ENCODE measurements at places on chromosomes 7 and 10.

DNA sequence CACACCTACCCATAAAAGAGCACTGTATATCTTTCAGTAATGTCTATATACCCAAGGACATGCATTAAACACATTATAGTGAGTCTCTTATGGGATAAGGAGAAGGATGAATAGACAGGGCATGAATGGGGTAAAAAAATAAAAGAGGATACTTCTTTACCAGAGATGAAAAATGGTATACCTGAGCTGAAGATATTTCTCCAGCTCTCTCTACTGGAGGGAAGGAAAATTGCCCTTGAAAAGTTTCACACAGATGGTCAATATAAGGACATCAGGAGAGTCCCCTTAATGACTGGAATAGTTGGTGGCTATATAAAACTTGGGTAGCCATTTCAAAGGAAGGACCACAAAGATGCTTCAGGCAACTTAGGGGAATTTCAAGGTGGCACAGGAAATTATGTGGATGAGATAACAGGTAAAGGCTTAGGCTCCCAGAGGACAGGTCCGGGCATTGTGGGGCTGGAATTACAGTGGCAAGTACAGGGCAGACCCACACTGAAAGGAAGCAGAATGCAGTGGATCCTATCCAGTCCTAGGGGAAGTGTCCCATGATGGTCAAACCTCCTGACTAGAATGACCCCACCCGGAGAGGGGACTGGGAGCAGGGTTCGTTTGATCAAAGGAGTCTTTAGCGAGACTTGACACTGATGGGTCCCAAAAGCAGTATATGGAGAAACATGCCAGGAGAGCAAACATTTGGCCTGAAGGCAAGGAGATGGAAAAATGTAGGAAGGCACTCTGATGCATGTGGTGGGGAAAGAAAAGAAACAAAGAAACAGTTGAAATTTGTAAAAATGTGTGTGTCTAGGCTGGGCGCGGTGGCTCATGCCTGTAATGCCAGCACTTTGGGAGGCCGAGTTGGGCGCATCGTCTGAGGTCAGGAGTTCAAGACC lies 35.6 kb downstream of the PLAU start:
- no peak for DNase-seq

DNA sequence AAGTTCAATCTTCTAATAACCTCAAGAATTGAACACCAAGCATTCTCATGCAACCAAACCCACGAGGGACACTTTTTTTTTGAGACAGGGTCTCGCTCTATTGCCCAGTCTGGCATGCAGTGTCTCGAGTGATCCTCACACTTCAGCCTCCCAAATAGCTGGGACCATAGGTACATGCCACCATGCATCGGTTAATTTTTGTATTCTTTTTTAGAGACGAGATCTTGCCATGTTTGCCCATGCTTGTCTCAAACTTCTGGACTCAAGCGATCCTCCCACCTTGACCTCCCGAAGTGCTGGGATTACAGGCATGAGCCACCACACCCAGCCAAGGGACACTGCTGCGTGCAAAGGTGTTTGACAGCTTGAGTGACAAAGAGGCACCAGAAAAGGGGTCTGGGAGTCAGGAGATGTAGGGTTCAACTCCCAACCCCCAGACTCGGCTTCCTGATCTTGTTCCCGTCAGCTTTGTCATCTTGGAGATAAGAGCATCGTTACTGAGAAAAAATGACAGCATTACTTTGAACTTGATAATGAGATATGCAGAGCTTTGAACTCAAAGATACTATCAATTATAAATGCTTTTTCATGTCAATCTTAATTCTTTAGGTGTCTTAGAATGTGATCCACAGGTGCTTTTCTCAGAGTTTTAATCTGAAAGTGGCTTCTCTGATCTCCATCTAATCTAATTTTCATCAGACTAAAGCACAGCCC lies 1.6 kb upstream of the CYTH3 start:
- DNase-seq = no peak

DNA sequence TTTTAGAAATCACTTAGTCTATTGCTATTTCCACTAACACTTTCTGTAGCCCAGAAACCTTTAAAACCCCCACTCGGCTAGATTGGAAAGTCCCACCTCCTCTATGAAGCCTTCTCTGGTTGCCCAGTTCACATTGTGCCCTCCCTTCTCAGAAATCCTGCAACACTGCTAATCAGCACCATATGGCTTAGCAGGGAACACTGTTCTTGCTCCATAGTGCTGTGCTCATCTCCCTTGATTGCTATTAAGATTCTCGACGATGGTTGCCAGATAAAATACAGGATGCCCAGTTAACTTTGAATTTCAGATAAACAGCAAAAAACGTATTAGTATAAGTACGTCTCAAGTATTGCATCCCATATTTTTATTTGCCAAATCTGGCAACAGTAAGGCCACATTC lies 40.1 kb upstream of the XPNPEP1 start:
- no peak for DNase-seq

GRCh38 chr7:158055726-158056510 lies 531.7 kb downstream of the PTPRN2 start:
- no peak for DNase-seq

- no peak for DNase-seq
These were observed 122.3 kb upstream of the LYZL2 start for GRCh38 chr10:30751678-30752331.

- no peak for DNase-seq
These were observed 44.8 kb downstream of the MALSU1 start for GRCh38 chr7:23343806-23344475.

- no peak for DNase-seq
These were observed 84.2 kb downstream of the STRA8 start for GRCh38 chr7:135317676-135318325.

DNA sequence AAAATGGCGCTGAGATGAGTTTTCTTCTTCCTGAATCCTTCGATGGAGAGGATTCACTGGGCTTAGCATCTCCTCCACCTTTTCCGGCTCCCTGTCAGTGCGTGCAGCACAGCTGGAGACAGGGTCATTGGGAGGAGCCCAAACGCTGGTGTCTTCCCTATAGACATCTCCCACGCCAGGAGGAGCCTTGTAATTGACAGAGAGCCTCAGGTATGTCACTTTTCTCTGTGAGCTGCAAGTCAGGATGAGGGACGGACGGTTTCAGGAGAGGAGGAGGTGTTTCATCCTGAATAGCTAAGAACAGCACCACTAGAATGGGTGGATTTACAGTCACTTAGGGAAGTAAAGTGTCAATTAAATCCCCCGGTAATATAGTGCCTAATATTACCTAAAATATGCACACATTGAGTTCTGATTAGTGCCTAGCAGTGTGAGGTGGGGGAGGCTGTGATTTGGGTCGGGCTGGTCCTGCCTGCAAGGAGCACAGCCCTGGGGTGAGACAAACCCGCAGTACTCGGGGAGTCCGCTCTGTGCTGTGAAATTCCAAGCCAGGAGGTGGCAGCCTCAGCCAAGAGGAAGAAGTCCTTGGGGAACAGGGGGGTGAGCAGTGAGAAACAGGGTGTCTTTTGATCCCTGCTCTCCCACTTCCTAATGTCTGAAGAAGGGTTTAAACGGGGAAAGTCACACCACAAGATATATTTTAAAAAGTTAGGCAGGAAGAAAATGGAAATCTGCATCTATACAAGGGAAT lies 28.2 kb downstream of the IL15RA start:
- no peak for DNase-seq

DNA sequence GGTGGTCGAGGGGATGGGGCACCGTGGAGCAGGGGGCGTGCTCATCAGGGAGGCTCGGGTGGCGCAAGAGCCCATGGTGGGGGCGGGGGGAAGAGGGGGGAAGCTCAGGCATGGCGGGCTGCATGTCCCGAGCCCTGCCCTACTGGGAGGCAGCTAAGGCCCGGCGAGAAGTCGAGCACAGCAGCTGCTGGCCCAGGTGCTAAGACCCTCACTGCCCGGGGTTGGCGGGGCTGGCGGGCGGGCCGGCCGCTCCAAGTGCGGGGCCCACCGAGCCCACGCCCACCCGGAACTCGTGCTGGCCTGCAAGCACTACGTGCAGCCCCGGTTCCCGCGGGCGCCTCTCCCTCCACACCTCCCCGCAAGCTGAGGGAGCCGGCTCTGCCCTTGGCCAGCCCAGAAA lies 55.0 kb upstream of the FAM171A1 start:
- no peak for DNase-seq

- DNase-seq = no peak
These were observed 345.9 kb upstream of the SHH start for GRCh38 chr7:156158213-156158612.

DNA sequence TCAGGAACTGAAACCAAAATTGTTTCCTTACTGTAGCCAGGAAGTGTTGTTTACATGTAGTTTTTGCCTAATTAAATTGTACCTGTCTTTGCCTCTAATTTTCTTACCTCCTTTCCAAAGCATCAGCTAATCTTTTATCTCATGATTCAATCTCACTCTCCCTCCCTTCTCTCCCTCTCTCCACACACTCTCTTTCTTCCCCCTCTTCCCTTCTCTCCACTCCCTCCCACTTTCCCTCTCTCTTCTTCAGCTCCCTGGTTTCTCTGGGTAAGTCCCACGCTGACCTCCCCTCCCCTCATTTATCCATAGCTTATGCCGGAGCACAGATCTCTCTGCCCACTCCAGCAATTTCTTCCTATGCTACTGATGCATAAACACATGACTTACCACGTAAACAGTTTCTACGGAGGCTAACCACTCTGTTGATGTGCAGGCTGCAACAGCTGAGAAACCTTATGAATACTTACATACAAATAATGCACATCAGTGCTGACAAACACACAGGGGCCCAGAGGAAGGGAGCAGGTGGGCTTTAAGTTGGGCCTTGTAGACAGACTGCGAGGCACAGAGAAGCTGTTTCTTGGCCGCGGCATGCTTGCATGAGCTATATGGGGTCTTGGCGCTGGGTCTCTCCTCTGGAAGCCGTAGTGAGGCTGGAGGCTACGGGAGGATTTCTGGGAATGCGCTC lies 174.4 kb upstream of the PLXNA4 start:
- no peak for DNase-seq

GRCh38 chr7:27523321-27523720 lies 139.4 kb downstream of the HIBADH start:
- DNase-seq = no peak

- no peak for DNase-seq
These were observed 82.9 kb upstream of the AFAP1L2 start for GRCh38 chr10:114486938-114487814.

DNA sequence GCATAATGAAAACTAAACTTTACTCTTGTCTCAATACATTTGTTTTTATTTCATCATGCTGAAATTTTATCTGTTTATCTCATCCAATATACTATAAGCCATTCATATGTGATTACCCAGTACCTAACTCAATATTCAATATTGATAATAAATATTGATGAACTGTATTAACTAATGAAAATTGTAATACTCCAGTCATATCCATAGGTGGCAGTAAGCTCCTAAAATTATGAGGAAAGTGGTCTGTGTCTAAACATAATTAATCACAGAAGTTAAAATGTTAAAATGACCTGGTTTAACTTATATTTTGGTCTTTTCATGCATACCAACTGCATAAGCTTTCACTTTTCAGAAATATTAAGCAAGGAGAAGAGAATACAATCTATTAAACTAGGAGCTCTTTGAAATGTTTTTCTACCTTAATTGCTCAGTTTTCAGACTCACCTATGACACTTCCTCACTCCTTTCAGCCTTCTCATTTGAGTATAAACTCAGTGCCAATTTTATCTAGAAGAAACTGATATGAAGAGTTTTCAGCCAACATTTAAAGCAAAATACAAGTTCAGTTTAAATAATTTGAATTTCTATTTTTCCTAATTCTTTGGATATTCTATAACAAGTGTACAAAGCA lies 30.5 kb upstream of the VWDE start:
- DNase-seq = no peak

GRCh38 chr7:20191391-20191869 lies 25.8 kb downstream of the MACC1 start:
- no peak for DNase-seq

- DNase-seq = no peak
These were observed 15.1 kb upstream of the CYP3A5 start for GRCh38 chr7:99694912-99695304.

- DNase-seq = no peak
These were observed 6.3 kb downstream of the ACTL6B start for GRCh38 chr7:100649826-100650565.

DNA sequence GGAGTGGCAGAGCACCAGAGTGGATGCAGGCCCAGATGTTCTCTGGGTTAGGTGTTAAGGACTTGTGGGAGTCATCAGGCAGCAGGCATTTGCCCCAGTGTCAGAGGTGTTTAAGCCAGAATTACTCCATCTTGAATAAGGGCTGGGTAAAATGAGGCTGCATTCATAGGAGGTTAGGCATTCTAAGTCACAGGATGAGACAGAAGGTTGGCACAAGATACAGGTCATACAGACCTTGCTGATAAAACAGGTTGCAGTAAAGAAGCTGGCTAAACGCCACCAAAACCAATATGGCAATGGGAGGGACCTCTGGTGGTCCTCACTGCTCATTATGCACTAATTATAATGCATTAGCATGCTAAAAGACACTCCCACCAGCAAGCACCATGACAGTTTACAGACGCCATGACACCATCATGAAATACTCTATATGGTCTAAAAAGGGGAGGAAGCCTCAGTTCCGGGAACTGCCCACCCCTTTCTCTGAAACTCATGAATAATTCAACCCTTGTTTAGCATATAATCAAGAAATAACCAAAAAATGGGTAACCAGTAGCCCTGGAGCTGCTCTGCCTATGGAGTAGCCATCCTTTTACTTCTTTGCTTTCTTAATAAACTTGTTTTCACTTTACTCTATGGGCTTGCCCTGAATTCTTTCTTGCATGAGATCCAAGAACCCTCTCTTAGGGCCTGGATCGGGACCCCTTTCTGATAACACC lies 882 bp upstream of the LRRC61 start:
- DNase-seq = peak; percentile 71

DNA sequence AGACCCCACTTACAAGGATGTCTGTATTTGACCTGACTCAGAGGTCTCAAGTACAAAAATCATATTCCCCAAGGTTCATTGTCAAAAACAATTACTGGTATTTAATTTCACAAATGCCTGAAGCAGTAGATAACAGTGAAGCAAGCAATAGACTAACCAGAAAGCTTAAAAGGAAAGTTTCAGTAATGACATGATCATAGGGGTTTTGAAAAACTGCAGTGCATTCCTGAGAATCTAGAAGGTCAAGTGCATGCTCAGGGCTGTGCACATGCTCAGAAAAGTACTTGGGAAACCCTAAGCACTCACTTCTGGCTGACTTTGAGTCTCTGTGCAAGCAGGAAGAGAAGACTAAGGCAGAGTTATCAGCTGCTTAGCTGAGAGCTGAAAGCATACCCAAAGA lies 27.1 kb downstream of the RASGEF1A start:
- no peak for DNase-seq

GRCh38 chr7:64951250-64951848 lies 39.5 kb downstream of the ZNF117 start:
- no peak for DNase-seq

DNA sequence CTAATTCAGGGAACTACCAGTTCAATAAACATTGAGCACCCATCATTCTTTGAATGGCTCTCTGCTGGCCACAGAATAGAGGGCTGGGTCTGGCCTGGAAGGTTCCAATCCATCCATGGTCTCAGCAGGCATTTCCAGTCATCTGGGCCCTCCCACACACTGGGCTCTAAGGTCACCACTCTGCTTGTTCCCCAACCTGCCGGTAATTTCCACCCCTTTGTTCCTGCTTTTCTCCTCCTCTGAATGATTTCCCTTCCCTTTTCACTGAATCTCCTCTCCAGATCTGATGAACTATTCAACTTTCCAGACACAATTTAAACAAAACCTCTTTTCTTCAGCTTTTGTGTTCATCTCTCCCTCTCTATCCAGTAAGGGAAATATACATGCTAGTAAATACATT lies 2.6 kb downstream of the BZW2 start:
- no peak for DNase-seq

GRCh38 chr7:50793120-50793946 lies 10.6 kb upstream of the GRB10 start:
- peak; percentile 65 for DNase-seq

- DNase-seq = no peak
These were observed 66.6 kb downstream of the CAV1 start for GRCh38 chr7:116591202-116592040.
